Non-pigmented ciliary epithelial cell (primary cell): ENCODE measurements at places on chromosomes 13 and 19.
A peak's percentile ranks its signal among the peaks of the same experiment; 100 is the strongest.

DNA sequence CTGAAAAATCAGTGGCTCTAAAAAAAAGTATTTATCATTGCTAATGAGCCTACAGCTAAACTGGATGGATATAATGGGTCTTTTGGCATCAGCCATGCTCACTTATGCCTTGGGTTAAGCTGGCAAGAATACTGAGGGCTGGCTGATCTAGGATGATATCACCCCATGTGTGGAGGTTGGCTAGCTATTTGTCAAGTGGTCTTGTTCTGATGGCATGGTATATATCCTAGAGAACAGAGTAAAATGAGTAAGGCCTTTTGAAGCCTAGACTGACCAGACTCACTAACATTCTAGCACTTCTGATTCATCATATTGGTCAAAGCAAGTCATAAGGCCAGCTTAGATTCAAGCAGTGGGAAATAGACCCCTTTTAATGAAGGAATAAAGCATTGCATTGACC, 383.0 kb downstream of the SLITRK1 start:
- DNase-seq = no peak

- no peak for DNase-seq
These were observed 133.7 kb downstream of the MTUS2 start for GRCh38 chr13:28953714-28954418.

- no peak for DNase-seq
These were observed 406.8 kb upstream of the HTR2A start for GRCh38 chr13:47303626-47304025.

DNA sequence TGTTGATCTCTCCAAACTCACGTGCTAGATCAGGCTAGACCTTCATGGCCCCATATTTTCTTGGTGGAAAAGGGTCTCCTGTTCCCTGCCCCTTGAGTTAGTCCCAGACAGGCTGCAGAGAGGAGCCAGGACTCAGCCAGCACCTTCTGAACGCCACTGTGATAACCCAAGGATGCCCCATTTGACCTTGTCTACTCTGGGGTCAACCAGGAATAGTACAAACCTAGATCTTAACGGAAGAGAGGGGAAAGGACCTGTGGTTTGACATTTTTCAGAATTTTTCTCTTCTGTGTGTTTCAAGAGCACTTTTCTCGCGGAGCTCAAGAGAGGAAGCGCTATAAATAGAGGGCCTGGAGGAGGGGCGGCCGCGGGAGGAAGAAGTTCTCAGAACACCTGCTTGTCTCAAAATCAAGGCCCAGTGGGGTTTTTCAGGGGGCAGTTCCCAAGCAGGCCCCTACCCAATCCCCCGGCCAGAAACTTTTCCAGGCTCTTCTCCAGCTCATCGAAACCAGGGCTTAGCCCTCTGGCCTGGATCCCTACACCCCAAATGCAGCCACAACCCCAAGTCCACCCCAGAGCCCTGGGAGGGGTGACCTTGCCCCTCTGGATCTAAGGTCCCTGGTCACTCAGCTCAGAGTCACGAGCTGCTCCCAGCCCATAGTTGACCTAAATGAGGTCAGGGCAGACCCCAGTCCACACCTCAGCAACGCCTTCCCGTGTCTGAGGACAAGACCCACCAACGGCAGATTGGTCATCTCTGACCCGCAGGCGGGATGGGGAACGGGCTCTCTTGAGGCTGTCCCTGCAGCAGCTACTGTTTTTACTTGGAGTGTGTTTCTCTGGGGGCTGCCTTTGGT, 75.6 kb upstream of the TM9SF2 start:
- no peak for DNase-seq

GRCh38 chr13:110125157-110125556, 181.8 kb downstream of the COL4A1 start:
- no peak for DNase-seq

- DNase-seq = no peak
These were observed 8.7 kb downstream of the IFNL1 start for GRCh38 chr19:39304701-39305571.

DNA sequence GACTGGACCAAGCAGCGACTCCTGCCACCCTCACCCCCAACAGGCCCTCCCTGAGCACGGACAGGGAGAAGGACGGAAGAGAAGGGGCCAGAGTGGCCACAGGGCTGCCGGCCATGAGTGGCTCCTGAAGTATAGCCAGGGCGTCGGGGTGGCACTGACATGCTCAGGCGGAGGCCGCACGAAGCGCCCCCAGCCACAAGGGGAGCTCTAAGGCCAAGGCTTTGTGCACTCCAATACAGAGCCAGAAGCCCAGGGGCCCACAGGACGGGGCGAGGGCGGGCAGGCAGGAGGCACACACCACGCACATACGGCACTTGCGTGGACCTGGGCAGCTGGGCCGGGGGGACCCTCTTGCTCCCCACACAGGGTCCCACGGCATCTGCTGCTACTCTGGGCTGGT, 52.0 kb downstream of the KLF2 start:
- no peak for DNase-seq

- no peak for DNase-seq
These were observed 18.2 kb downstream of the CARS2 start for GRCh38 chr13:110687736-110688135.

DNA sequence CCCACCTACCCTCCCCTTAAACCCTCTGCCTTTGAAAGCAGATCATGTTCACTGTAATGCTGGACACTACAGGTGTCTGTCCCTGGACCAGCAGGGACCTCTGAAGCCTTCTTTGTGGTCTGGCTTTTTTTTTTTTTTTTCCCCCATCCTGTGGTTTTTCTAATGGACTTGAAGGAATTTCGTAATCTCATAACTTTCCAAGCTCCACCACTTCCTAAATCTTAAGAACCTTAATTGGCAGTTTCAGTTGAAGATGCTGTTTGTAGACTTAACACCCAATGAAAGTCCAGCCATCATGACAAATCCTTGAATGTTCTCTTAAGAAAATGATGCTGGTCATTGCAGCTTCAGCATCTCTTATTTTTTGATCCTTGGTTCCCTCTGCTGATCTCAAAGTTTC, 45.0 kb upstream of the LRCH1 start:
- no peak for DNase-seq

- DNase-seq = no peak
These were observed 36.7 kb upstream of the UBL3 start for GRCh38 chr13:29887030-29887557.

GRCh38 chr13:24503379-24503696, 9.2 kb downstream of the PARP4 start:
- DNase-seq = no peak

DNA sequence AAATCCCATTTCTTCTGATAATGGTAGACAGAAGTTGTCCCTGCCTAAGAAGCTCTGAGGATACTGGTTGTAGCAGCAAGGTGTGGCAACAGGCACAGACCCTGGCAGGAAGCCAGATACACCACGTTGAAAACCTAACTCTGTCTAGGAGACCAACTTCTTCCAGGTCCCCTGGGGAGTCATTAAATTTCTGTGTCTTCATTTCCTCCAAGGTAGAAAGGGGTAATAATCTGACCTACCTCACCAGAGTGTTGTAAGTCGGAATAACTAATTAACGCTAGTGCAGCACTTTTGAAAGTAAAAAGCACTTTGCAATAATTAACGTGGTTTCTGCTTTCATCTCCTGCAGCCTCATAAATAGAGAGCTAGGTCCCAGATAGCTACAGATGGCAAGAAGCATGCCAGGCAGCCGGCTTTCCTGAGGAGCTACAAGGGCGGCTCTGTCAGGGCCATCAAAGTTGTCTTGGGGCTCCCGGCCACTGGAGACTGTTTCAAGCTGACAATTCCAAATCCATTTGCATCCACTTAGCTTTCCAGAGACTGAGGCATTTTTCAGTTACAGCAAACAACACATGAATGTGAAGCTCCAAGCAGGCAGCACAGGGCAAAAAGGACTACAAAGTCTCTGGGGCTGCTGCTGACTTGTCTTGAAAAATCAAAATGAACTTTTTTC, 176.2 kb downstream of the FOXO1 start:
- DNase-seq = no peak

- peak; percentile 34 for DNase-seq
These were observed 1227.4 kb upstream of the PCDH20 start for GRCh38 chr13:62643007-62643483.

DNA sequence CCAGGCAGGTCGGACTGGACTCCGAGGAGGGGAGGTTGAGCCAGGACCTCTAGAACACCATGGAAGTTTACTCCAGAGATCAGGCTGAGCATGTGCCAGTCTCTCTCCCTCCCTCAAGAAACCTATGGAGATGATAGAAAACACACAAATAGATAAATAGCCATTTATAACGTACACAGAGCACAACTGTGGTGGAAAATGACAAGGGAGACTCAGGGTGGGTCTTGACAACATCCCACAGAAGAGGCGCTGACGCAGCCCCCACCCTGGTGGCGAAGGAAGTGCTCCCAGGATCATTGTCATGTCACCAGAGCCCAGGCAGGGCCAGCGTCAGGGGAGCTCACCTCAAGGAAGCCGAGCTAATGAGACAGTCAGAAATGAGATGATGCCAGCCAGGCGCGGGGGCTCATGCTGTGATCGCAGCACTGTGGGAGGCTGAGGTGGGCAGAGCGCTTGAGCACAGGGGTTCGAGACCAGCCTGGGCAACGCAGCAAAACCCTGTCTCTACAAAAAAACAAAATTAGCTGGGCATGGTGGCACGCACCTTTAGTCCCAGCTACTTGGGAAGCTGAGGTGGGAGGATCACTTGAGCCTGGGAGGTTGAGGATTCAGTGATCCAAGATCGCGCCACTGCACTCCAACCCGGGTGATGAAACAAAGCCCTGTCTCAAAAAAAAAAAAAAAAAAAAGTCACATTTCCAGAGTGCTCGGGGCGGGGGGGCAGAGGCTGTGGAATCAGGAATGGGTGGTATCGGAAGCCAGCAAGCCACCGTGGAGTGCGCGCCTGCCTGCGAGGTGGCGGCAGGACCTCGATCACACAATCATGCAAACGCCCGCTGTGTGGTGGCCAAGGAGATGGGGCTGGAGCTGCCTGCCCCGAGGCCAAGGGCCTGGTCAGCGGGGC, 178.4 kb downstream of the KDM4B start:
- DNase-seq = no peak

DNA sequence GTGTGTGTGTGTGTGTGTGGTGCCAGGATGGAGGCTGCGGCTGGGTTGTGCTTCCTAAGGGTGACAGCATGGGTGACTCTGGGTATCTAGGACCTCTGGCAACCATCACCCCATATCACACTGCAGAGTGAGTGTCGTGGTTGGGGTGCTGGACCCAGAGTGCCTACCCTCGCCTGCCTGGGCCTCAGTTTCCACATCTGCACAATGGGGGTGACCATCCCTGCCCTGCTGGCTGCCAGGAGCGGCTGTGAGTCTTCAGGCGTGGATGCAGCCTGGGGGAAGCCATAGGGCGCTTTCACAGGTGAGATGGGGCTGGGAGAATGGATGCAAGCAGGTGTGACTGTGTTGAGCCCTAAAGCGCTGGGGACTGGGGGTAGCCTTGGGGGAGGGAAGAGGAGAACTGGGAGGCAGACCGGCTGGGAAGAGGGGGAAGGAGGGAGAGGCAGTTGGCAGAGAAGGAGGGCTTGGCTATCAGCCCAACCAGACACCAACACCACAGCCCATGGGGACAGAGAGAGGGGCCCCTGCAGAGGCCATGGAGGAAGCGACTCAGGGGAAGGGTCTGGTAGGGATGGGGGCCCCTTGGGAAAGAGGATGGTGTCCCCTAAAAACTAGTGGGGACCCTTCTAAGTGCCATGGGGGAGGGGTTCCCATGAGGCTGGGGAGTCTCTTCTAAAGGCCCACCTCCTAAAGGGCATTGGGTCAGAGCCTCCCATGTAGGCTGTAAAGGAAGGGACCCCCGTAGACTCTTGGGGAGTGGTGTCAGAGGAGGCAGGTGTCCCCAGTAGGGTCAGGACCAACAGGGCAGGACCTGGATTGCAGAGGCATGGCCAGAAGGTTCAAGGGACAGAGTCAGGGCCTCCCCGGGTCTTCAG, 1.7 kb downstream of the PLPPR2 start:
- DNase-seq = no peak

GRCh38 chr13:77274126-77274525, 52.8 kb downstream of the MYCBP2 start:
- DNase-seq = no peak

DNA sequence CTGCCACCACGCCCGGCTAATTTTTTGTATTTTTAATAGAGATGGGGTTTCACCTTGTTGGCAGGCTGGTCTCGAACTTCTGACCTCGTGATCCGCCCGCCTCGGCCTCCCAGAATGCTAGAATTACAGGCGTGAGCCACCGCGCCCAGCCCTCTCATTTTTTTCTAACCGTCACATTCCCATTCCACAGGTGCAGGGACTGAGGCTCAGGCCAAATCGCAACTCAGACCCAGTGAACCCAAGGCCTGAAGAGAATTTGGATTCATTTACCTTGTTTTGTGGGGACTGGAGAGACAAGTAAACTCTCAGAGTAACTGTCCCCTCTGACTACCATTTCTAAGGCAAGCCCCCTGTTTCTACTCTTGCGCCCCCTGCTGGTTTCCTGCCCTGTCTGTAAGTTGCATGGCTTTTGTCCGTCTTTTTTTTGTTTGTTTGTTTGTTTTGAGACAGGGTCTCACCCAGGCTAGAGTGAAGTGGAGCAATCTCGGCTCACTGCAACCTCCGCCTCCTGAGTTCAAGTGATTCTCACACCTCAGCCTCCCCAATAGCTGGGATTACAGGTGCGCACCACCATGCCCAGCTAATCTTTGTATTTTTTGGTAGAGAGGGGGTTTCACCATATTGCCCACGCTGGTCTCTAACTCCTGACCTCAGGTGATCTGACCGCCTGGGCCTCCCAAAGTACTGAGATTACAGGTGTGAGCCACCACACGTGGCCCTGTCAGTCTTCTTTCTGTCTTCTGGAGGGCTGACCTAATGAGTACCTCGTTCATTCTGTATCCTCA, 2.3 kb upstream of the STRN4 start:
- DNase-seq = no peak

- DNase-seq = peak; percentile 80
These were observed at the start of gene ZNF726 for GRCh38 chr19:23914402-23915286. ZNF726 (plus strand) TSS chr19:23914886; CDS start chr19:23914995, 109 bp downstream.

- no peak for DNase-seq
These were observed 536.0 kb downstream of the KLF12 start for GRCh38 chr13:73598020-73598712.

GRCh38 chr13:51848674-51849073, 3.7 kb upstream of the TMEM272 start:
- no peak for DNase-seq

GRCh38 chr19:35085947-35086346, 29.7 kb upstream of the FXYD3 start:
- no peak for DNase-seq

GRCh38 chr13:51590971-51591627, 6.8 kb downstream of the WDFY2 start:
- no peak for DNase-seq

- DNase-seq = no peak
These were observed 291.9 kb downstream of the PCDH20 start for GRCh38 chr13:61123538-61124289.

GRCh38 chr13:63554157-63554556, 2138.5 kb upstream of the PCDH20 start:
- no peak for DNase-seq

DNA sequence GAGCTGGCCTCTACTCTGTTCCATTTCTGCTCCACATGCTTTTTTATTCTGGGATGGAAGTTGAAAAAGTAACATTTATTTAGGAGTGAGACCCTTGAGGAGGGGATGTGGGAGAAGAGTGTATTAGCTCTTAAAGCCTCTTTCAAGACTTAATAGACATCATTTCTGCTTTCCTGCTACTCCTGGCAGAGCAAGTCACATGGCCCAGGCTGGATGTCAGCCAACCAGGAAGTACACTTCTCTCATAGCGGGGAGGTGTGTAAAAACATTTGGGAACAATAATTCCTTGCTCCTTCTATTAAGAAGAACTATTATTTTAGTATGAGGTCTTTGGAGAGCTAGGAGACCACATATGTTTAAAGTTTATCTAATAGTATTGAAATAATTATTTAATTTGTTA, 40.6 kb upstream of the FAM216B start:
- DNase-seq = no peak

GRCh38 chr19:45906221-45906620, 3.8 kb upstream of the MYPOP start:
- DNase-seq = no peak
